ENCODE measurements at places on chromosomes 6 and 20. TPM values are rescaled to one million over a fixed set of nuclear protein-coding genes. Genes with fewer than 3 reads are reported as not detected.

DNA sequence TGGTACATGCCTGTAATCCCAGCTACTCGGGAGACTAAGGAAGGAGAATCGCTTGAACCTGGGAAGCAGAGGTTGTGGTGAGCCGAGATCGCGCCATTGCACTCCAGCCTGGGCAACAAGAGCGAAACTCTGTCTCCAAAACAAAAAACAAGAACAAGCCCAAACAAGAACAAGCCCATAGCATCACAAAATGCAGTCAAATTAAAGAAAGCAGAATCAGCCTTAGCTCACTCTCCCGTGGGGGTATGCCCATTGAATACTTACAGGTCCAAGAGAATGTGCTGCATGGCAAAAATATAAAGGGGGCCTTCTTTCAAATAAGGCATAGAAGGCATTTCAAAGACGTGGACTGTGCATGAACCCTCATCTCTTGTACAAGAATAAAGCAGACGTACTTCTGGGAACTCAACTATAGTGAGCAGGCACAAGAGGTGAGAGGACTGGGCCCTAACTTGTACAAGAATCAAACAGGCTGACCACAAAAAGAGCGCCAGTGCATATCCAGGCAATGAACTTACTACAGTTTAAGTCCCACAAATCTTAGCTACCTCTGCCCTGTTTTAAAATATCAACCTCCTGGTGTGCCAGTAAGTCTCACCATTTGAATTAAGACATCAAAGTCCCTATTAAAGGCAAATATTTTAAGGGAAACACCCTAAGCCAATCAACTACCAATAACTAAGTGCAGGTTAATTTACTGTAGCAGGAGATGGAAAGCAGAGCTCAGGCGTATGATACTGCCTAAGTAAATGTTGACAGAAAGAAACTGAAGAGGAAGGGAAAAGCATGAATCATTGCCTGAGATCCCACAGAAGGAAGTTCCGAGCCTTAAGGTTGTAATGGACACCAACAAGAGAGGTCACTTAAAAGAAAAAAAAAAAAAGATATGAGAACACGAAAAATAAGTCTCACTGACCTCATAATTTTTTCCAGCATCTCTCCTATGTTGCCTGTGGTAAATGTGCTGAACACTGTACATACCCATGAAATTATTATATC lies 37.4 kb downstream of the TOMM6 start:
- DNase-seq = no peak
- H3K4me1 ChIP-seq = no peaks in the 10 kb centered on the region
- no peak overlapping the region for H3K27ac ChIP-seq
- no peak overlapping the region for H3K4me3 ChIP-seq
- no peaks in the 10 kb centered on the region for H3K27me3 ChIP-seq

DNA sequence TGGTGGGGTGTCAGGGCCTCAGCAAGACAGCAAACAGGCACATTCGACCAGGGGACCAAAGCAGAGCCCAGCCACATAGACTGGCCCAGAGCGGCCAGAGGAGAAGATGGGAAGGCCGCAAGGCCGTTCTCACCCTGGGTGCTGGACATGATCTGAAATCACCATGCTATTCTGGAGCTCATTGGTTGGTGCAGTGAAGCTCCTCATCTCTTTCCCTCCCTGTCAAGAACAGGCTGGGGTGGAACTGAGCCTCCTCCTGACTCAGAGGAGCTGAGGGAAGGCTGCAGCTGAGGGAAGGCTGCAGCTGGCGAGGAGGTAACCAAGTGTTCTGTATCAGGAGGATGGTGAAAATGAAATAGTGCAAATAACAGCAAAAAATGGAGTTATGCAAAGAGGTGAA lies 80.0 kb downstream of the AKAP7 start:
- no peak overlapping the region for H3K27ac ChIP-seq
- H3K36me3 ChIP-seq = no peaks in the 10 kb centered on the region
- H3K27me3 ChIP-seq = no peaks in the 10 kb centered on the region
- no peaks in the 10 kb centered on the region for H3K4me1 ChIP-seq

- no peaks in the 10 kb centered on the region for H3K36me3 ChIP-seq
- no peaks in the 10 kb centered on the region for H3K4me1 ChIP-seq
- no peaks in the 10 kb centered on the region for H3K27me3 ChIP-seq
- DNase-seq = no peak
Measured at GRCh38 chr20:2164966-2165365, 63.3 kb downstream of the STK35 start.

DNA sequence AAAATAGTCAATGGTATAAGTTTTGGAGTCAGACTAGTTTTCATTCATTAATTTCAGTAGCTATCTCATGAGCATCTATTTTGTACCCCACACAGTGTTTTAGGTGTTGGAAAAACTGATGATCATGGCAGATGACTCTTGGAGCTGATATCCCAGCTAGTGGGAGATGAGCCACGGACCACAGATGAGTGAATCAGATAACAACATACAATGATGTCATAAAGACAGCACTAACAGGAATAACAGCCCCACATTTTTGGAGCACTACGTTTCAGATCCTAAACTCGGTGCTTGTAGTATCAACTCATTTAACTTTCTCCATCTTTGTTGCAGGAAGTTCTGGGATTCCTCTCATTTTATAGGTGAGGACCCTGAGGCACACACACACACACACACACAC lies 67.8 kb upstream of the EDN3 start:
- H3K36me3 ChIP-seq = no peaks in the 10 kb centered on the region
- no peak for DNase-seq
- H3K4me3 ChIP-seq = no peak overlapping the region
- H3K27me3 ChIP-seq = no peaks in the 10 kb centered on the region

GRCh38 chr20:50129662-50130355 lies 16.9 kb upstream of the UBE2V1 start:
- H3K27ac ChIP-seq = no peak overlapping the region
- H3K4me1 ChIP-seq = no peaks in the 10 kb centered on the region
- H3K36me3 ChIP-seq = no peaks in the 10 kb centered on the region
- DNase-seq = no peak
- H3K27me3 ChIP-seq = no peaks in the 10 kb centered on the region

- peak overlapping the region; percentile 49 for H3K27ac ChIP-seq
- H3K4me3 ChIP-seq = no peak overlapping the region
- peak; percentile 80 for DNase-seq
- H3K4me1 ChIP-seq = no peaks in the 10 kb centered on the region
- no peaks in the 10 kb centered on the region for H3K27me3 ChIP-seq
- no peaks in the 10 kb centered on the region for H3K36me3 ChIP-seq
Measured at GRCh38 chr20:62364911-62365736, 2.0 kb downstream of the LAMA5 start.

DNA sequence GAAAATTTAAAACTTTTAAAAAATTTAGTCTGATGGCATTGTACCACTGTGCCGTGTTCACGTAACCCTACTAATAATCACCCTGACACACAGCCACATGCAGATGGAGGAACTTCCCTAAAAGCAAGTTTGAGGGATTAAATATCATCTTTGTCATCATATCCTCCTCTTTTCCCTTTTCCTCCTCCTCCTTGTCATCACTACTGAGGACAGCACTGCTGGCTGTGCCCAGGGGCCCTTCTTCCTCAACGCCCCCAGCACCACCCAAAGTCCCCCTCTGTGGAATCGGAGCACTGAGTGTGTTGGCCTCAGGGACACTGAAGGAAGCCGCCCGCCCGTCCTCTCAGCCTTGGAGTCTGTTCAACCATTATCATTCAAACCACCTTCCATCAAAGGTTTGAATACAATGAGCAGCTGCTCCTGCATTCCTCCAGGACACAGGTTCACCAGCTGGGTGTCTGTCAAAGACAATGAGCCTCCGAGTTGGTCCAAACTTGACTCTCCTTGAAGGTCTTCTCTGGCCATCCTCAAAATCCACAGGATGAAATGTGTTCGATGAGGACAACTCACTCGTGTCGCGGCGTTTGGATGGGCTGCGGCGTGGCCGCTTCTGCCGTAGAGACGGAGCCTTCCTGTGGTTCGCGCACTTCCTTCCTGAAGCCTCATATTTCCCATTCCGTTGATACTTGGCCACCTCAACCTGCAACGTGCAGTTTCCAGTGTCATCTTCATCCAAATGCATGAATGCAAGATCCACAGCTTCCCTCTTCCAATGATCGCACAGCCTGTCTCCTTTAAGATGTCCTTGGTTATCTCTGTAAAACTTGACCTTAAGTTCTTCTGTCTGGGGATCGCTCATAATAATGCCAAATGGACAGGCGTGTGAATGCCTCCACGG lies 23.3 kb downstream of the NQO2 start:
- H3K36me3 ChIP-seq = no peaks in the 10 kb centered on the region
- no peaks in the 10 kb centered on the region for H3K4me1 ChIP-seq
- DNase-seq = no peak
- peak overlapping the region; percentile 41 for H3K27ac ChIP-seq
- no peaks in the 10 kb centered on the region for H3K27me3 ChIP-seq

DNA sequence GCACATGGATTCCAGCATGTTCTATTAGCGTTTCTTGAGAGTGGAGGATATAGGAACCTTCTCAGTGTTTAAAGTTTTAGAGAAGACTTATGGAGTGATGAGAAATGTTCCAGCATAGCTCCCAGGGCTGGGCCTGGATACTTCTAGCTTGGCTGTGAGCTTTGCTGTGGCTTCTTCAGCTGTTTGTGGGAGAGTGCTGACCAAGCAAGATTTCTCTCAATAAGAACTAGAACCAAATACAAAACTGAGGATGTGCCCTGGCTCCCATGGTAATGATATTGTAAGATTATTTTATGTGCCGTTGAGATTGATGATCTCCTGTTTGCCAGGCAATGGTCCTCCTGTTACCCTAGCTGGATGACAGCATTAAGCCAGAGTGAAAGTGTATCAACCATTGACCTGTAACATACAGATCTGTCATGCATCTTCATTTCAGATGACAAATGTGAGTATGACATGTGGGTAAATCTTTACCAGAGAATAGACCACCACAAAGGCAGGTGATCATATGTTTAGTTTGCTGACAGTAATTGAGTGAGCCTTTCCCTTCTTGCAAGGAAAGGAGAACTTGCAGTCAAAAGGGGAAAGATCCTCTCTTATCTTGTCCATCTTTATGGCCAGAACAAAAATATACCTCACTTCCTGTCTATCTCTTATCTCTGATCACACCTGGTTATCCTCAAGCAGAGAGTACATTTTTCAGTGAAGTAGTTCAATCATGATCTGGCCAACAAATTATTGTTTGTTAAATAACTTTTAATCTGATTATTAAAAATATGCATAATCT lies 180.1 kb downstream of the SLC24A3 start:
- no peak overlapping the region for H3K27ac ChIP-seq
- no peak for DNase-seq
- peaks cover 3% of the 10 kb centered on the region for H3K4me1 ChIP-seq
- no peaks in the 10 kb centered on the region for H3K27me3 ChIP-seq

The RIPOR3 gene
- total RNA-seq = 8.0 TPM

The ADNP gene
- total RNA-seq = 48.1 TPM

The PPP1R14C gene
- total RNA-seq = 0.58 TPM

All from aorta (tissue), 5 donors.